Ammon's horn (tissue), 1 donor: ENCODE measurements at places on chromosomes 16 and 17.
A peak's percentile ranks its signal among the peaks of the same experiment; 100 is the strongest.

GRCh38 chr16:68128577-68129305 is 43.6 kb downstream of the NFATC3 start:
- no peak for DNase-seq

DNA sequence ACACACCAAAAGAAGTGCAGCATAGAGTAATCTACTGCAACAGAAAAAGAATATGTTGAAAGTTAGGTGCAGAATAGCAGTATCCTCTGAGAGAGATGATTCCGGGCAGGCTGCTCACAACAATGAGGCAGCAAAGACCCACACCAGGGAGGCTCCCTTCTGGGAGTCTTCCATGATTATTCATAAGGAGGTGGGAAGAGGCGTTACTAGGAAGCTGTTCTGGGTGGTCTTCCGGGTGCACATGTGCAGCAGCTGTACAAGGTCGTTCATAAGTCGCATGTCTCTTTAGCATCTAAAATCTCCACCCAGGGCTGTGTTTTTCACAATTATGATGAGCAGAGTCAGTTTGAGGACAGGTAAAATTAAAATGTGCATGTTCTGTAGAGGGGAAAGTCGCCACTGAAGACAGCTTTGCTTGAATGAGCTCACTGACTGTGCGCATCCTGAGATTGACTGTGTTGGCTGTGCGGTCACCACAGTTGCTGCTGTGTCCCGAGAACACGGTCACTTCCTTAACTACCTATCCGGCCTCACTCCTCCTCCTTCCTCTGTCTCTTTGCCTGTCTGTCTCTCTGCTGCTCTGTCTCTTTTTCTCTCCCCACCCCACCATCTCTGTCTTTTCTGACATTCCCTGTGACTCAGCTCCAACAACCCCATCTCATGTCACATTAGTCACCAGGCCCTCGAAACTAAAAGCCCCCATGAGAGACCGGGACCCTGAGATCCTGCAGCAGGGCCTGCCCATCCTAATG is 125.5 kb upstream of the HSBP1 start:
- no peak for DNase-seq

DNA sequence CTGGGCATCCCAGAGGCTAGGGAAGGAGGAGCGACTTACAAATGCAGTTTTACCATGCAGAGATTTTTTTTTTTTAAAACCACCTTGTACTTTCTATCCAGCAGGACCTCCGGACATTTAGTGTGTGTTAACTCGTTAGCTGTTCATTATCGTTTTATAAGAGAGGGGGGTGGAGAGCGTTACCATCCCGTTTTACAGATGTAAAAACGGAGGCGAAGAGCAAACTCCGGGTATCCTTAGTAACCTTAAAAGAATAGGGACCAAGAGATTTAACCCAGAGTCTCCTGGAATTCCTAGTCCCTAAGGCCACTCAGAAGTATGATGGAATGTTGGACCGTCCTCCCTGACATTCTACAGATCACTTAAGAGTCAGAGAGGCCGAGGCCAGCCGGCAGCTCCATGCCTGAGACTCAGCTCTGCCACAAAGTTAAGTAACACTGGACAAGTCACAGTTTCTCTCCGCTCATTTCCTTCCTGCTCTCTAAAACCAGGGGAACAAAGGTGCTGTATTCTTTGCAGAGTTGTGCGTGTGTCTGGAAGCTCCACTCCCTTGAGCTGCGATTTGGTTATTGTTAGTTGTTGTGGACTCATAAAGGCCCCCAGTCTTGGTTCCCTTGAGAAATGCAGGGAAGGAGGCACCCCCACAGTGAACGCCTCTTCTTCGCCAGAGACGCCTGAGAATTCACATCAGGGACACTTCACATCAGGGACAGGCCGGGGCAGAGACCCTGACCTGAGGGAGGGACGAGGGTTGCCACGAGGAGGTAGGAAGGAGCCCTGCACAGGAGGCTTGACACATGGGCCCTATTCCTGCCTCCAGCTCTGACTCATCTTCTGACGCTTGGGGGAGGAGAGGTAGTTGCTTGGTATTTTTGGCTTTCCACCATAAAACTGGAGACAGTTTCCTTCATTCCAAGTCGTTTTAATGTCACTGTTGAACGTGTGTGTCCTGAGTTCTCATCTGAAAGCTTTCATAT is 1.2 kb downstream of the DUSP14 start:
- DNase-seq = peak; percentile 54

DNA sequence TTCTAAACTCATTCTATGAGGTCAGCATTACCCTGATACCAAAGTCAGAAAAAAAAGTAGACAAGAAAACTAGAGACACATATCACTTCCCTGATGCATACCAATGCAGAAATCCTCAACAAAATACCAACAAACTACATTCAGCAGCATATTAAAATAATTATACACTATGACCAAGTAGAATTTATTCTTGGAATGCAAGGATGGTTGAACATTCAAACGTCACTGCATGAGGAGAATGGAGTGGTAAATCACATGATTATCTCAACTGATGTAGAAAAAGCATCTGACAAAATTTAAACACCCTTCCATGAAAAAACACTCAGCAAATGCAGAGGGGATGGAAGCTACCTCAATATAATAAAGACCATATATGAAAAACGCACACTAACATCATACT is 155.0 kb upstream of the KCNJ18 start:
- DNase-seq = no peak

DNA sequence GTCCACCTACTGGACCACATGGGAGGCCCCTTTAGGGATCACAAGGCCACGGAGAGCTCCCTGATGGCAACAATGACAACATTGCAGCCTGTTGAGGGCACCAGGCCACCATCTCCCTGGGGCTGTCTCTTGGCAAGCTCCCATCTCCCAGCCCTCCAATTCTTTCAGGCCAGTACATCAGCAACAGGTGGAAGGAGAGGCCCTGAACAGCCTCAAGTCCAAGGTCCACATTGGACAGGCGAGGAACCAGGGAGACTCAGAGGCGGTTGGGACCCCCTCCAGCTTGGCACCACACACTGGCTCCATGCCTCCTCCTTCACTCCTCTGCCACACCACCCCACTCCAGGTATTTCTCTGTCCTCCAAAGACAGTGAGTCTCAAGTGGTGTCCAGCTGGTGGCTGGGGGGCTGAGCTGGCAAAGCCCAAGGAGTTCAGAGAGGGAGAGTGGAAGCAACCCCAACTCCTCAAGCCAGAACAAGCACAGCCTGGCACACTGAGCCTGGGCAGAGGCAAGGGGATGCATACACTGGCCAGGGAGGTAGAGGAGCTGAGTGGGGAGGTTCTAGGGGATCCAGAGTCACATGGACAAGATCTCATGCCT is 1.3 kb upstream of the ACAP1 start:
- DNase-seq = no peak

DNA sequence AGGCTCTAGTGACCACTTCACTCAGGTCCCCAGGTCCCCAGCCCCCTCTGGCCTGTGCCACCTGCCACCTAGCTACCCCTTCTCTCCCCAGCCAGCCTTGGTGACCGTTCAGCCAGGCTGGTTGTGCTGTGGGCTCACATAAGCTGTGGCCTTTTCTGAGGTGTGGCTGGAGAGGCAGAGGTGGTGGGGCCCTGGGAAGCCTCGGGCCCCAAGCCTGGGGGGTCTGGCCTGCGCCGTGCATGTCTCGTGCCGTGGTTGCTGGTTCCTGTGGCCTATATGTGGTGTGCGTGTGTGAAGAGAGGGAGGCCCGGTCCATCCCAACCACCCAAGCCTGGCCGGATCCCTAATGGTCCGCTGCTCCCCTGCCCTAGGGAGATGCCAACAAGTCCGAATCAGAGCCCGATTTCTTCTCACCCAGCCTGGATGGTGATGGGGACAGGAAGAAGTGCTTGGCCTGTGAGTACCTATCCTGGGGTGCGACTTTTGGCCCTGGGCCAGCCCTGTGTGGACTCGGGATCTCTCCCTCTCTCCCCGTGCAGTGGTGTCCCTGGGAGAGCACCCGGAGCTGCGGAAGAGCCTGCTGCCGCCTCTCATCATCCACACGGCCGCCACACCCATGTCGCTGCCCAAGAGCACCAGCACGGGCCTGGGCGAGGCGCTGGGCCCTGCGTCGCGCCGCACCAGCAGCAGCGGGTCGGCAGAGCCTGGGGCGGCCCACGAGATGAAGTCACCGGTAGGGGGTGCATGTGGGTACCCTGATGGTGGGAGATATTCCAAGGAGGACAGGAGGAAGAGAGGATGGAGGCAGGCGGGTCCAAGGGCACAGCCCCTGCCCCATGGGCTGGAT is 35.9 kb downstream of the CACNA1G start:
- DNase-seq = no peak

DNA sequence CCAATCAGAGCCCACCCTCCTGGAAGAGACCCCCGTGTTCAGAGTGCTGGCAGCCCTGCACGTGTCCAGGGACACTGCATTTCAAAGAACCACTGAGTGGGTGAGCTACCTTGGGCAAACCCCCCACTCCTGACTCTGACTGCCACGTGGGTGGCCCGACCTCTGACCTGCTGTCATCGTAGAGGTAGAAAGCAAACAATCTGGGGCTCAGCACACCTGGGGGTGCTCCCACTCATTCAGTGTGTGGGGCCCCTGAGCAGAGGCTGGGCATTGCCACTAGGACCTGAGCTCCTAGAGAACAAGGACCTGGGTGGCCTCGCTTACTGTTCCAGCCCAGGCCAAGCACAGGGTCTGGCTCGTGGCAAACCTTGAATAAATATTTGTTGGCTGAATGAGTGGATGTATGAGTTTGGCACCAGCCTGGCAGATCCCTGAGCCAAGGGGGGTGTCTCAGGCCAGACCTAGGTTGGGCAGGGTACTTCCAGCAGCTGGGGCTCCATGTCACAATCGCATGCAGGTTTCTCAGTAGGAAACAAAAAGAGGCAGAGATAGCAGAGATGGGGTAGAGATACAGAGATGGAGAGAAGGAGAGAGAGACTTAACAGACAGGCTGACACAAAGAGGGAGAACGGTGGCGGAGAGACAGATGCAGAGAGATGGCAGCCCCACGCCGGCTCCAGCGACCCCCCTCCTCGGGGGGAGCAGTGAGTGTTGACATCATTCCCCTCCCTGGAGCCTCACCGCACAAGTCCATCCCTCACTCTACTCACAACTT is 5.4 kb upstream of the DRC7 start:
- DNase-seq = no peak

- DNase-seq = no peak
Measured at GRCh38 chr16:14378131-14378551, 251.9 kb downstream of the PARN start.

GRCh38 chr16:12837291-12837690 is 33.6 kb upstream of the CPPED1 start:
- DNase-seq = no peak

- no peak for DNase-seq
Measured at GRCh38 chr17:61380217-61380835, 19.3 kb upstream of the TBX2 start.

DNA sequence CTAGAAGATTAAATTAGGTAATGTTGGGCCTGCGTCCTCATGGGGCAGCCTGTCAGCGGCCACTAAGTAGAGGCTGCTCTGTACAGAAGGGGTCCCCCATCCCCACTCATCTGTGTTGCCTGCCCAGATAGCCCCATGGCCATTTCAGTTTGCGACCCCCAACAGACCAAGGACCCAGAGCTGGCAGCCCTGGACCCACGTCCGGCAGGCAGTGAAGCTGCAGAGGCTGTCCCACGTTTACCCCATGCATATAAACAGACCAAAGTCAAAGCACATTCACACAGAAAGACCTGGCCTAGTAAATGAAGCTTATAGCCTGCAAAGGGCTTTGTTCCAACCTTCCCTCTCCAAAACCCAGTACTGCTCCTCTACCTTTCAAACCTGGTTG is 4.6 kb downstream of the PDF start:
- no peak for DNase-seq

DNA sequence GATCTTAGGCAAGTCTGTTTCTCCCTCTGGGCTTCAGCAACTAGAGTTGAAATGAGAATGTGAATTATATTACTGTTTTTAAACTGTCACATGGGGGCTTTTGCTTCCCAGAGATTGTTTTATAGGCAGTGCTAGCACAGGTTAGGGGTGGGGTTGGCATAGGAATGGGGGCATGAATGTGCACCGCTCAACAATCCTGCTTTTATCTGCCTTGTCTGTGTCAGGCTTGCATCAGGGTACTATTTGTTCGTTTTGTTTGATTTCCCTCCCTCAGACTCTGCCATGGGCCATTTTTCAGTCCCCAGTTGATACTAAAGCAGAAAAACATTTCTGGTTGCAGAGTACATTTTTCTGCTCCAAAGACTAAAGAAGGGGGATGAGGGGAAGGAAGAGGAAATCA is 34.6 kb upstream of the IRX6 start:
- no peak for DNase-seq

- no peak for DNase-seq
Measured at GRCh38 chr16:51391798-51392511, 240.9 kb upstream of the SALL1 start.
